CD8-positive, alpha-beta T cell (primary cell): ENCODE measurements at places on chromosomes 12 and 14.

- DNase-seq: no peak
These were observed 426.2 kb downstream of the IPO8 start for GRCh38 chr12:30269496-30269895.

GRCh38 chr12:130961921-130962451 lies 8.3 kb downstream of the ADGRD1 start:
- DNase-seq: no peak

DNA sequence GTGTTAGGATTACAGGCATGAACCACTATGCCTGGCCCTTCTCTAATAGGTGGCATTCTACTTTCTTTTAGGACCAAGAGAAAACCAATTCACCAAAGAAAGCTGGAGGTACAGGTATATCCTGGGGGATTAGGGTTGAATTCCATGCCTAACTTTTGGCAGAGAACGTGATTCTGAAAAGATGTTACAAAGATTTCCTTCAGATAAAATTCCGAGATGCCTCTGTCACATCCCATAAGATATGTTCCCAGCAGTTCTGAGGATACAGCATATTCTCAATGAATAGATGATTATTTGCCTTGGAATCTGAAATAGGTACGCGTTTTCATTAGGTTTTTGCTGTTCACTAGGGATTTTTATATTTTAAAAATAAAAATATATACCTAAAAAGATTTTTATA lies 111.9 kb upstream of the KRAS start:
- no peak for DNase-seq

GRCh38 chr14:52895000-52895399 lies 55.9 kb downstream of the FERMT2 start:
- DNase-seq: no peak

- DNase-seq: no peak
These were observed 33.1 kb downstream of the KCNK10 start for GRCh38 chr14:88289996-88290395.

GRCh38 chr14:23119363-23120327 lies 590 bp upstream of the CEBPE start:
- DNase-seq: peak; percentile 44

DNA sequence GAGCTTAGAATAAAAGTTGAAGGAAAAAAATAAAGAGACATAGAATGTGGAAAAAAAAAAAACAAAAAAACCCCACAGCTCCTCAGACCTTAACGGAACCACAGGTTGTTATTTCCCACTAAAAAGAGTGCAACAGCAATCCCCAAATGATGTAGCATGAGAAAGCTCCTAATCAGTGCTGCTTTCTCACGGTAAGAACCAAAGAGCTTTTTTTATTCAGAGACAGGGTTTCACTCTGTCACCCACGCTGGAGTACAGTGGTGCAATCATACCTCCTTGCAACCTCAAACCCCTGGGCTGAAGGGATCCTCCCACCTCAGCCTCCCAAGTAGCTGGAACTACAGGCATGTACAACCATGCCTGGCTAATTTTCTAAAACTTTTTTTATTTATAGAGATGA lies 13.3 kb downstream of the NDUFA12 start:
- no peak for DNase-seq

DNA sequence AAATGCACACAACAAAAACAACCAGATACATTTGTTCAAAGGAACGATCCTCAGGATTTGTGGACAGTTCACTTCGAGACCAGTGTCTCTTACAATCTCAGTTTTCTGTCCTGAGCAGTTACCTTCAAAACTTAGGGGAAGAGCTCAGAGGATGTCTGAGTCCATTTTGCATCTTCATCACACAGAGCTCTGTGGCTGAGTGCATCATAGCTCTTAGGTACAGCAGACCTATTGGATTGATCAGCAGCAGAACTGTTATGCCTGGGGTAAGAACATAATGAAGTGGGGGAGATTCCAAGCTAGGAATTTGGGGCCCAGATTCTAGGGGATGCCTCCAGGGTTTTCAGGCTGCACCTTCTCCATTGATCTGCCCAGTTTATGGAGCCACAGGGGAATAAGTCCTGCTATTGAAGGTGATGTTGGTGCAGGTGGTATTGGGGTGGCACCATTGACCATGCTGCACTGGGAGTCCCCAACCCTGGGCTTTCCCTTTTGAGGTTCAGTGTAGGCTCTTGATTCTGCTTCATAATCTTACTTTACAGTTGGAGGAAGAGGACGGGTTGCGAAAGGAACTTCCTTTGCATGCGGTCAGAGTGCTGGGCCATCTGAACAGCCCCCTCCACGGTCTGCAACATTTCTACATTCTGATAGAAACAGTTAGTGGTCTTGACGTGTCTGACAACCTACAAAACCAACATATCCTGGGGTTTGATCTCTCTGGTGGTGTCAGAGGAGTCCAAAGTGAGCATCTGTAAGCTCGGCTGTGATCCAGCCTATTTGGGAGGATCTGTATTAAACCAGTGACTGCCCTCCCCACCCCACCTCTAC lies 112.8 kb downstream of the CHST11 start:
- DNase-seq: peak; percentile 67

- DNase-seq: no peak
These were observed 51.1 kb downstream of the APAF1 start for GRCh38 chr12:98696036-98696646.

DNA sequence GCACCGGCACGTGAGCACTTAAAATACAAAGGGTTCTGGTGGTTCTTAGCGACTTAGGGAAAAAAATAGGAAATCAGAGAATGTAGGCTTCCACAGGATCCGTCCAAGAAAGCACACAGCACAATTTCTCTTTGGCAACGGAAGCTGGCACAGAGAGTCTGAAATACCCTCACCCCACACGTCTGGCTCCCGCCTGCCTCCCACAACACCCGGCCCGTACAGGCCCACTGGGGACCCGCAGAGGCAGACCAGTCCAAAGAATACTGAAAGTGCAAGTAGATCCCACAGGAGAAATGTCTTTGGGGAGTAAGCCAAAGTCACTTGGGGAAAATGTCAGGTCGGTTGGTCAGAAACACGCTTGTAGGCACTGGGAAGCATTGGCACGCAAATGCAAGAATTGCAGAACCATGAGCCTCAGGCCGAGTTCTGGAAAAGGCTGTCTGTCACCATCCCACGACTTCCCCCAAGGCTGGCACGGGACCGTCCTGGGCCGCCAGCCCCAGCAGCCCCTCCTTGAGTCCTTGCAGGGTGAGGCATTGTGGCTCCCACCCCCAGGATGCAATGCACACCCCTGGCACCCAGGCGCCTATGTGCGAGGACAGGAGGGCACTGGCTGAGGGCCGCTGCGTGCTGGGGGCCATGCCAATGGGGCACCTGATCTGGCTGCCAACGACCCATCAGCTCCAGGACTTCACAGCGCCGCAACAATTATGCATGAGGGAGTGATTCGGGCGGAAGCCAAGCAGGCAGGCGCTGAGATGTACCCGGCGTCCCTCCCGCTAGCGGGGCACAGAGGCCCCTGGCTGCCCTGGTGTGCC lies 29.7 kb downstream of the CHGA start:
- DNase-seq: no peak

GRCh38 chr12:93812626-93813025 lies 135.5 kb downstream of the CRADD start:
- no peak for DNase-seq

DNA sequence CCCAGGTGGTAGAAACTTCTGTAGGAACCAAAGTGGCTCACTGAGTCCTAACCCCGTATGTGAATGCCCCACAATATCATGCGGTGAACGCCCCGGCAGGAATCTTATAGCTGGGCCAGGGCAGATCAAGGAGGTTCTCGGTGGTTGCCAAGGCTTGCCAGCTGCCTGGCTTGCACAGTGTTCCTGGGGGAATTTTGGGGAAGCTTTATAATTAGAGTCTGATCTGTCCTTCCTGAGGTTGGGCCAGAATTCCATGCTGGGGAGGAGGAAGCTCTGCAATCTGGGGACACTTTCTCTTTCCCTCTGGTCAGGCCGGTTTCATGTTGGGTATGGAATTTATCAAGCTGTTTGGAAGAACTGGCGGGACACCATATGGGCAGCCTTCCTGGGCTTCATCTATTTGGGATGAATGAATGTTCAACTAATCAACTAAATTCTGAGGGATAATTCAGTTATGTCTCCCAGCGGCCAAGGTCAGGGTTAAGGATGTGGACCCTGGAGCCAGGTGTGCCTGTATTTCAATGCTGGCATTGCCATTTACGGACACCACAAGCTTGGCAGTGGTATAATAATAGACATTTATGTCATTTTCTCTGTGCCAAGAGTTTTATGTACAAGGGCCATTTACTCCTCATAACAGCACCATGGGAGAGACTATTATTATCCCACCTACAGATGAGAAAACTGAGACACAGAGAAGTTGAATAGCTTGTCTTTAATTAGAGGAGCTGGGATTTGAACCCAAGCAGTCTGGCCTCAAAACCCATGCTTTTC lies 54.3 kb downstream of the SVOP start:
- DNase-seq: no peak

GRCh38 chr12:38502415-38502814 lies 185.8 kb downstream of the ALG10B start:
- DNase-seq: no peak

DNA sequence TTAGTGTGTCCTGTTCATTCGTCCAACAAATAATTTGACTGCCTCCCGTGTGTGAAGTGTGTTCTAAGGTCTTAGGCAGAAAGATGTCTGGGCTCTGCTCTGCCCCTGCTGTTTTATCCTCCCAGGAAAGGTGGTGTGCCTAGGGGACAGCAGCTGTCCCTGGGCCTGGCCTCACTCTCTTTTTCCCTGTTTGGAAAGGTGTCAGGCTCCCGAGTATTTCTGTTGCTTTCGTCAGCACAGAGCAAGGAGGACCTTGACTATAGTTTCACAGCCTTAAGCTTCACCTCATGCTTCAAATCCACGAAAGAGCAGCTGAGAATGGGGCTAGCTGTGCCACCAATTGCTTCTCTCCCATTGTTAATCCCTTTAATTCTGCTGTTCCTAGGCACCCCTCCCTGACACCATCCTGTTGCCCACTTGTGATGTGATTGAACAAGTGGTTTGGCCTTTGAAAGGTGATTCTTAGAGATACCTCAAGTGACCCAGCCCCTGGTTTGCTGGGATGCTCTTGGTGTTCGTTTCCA lies 54.2 kb downstream of the TGFB3 start:
- DNase-seq: no peak

- DNase-seq: no peak
These were observed 2.3 kb downstream of the AKAP5 start for GRCh38 chr14:64467566-64467965.

DNA sequence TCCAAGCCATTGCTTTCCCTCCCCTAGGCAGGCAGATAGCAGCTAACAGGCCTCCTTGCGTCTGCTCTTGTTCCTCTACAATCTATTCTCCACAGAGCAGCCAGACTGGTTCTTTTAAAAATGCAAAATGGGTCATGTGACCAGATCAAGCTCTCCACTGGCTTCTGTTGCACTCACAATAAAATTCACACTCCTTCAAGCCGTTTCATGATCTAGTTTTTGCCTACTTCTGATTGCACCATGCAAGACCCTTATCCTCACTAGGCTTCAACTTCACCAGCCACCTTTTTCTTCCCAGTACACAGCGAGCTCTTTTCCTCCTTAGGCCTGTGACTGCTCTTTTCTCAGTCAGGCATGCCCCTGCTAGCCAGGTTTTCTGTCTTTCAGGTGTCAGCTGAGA lies 6.1 kb upstream of the KRAS start:
- DNase-seq: no peak

- DNase-seq: no peak
These were observed 10.9 kb upstream of the TESC start for GRCh38 chr12:117109943-117110635.

- no peak for DNase-seq
These were observed 10.5 kb upstream of the STAC3 start for GRCh38 chr12:57261428-57261865.

GRCh38 chr12:52137746-52138145 lies 54.1 kb downstream of the KRT80 start:
- DNase-seq: no peak

DNA sequence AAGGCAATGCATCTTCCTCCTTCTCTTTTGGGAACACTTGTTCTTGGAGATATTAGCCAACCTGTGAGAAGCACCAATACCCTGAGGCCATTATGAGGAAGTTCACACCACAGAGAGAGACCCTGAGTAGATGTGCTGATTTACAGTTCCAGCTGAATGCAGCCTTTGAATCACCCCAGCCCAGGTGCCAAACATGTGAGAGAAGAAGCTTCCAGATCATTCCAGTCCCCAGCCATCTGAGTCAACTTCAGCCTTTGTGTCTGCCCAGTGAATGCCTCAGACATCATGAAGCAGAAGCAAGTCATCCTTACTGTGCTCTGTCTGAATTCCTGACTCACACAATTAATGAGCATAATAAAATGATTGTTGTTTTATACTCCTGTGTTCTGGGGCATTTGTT lies 25.1 kb downstream of the C12orf42 start:
- DNase-seq: no peak

GRCh38 chr14:85533023-85533860 lies 3.3 kb downstream of the FLRT2 start:
- DNase-seq: no peak

GRCh38 chr14:104602315-104602932 lies 2.1 kb downstream of the TMEM179 start:
- DNase-seq: no peak

GRCh38 chr12:52337054-52337453 lies 15.9 kb upstream of the KRT83 start:
- no peak for DNase-seq

GRCh38 chr12:52243856-52244614 lies 11.0 kb downstream of the KRT7 start:
- DNase-seq: peak; percentile 18
